ENCODE measurements at places on chromosomes 3 and 15.

DNA sequence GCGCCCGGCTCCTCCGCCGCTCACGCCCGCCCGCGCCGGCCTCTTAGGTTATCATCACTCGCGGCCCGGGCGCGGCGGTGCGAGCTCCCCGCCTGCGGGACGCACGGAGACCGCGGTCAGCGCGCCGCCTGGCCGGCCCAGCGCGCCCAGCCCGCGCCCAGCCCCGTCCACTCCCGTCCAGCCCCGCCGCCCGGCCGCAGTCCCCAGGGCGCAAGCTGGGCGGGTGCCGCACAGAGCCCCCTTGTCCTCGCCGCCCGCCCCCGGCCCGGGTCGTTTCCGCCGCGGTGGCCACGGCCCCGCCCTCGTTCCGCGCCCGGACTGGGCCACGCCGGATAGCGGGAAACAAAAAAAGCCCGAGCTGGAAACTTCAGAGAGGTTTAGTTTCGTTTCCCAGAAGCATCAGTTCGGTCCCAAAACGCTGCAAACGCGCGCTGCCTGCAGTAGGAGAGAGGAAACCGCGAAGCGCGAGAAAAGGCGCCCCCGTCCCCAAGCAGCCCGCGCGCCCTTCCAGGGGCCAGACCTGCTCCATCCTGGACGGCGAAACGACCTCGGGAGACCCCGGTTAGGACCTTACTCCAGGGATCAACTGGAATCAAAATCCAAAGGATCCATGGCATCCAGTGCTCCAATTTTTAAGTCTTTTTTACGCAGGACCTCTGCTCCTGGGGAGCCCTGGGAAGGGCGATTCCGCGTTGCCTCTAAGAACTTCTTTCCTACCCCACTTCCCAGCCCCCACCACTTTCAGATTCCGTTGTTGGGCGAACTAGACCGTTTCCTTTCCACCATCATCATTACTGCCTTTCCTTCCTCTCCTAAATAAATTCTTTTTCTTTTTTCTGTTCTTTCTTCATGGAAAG, at the start of gene ATP10A:
Gene ATP10A (minus strand): TSS at position 217 of the 857 bp plus-strand sequence. CDS start 231 bp downstream, outside the sequence.
- DNase-seq: peak; percentile 30

GRCh38 chr3:14429640-14430039, 27.2 kb downstream of the SLC6A6 start:
- no peak for DNase-seq

DNA sequence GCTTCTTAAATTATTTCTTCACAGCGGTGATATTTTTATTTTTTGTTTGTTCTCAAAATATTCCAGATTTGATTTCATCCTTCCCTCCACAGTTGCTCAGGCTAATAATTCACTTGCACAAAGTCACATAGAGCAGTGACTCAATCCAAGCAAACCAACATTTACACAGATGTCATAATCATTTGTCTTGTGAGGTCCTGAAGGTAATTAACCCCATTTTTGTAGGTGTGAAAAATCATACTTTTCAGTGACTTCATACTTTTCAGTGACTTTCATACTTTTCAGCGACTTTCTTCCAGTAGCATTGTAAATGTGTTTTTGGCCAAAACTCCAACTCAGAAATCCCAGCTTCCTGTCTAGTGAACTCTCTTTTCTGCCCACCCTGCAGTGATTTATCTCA, 32.1 kb downstream of the CD200 start:
- DNase-seq: no peak

DNA sequence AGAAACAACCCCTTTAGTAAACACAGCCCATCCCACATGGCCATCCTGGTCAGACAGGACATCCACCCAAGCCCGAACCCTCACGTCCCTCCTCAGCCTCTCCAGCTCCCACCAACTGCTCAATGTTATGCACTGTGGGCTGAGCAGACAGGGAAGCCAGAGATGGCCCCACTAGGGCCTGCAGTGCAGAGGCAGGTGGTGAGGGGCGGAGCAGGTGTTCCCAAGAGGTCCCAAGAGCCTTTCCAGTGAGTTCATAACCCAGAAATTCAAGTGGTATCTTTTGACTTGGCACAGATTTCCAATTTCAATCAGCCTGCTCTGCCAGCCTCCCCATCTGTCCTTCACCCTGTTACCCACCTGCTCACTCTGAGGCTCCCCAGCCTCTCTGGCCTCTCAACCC, 130.3 kb downstream of the LIPC start:
- DNase-seq: no peak

All from PC-3 (cell line).